ENCODE measurements at places on chromosomes 2 and 18. TPM values are rescaled to one million over a fixed set of nuclear protein-coding genes. Genes with fewer than 3 reads are reported as not detected.

DNA sequence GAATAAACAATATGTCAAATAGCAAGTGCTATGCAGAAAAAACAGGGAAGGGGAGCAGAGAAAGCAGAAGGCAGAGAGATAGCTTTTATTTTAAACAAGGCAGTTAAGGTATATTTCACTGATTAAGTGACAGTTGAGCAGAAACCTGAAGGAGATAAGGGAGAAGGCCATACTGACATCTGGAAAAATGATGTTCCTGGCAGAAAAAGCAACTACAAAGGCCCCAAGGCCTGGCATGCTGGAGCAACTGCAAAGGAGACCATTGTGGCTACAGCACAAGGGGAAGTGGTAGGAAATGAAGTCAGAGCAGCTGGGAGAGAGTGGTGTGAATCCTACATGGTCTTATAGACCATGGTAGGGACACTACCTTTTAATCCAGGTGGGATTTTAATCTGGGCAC, 8.9 kb upstream of the PCBP1 start:
- DNase-seq: no peak

- no peak for DNase-seq
Measured at GRCh38 chr2:191296083-191297006, 51.1 kb downstream of the MYO1B start.

DNA sequence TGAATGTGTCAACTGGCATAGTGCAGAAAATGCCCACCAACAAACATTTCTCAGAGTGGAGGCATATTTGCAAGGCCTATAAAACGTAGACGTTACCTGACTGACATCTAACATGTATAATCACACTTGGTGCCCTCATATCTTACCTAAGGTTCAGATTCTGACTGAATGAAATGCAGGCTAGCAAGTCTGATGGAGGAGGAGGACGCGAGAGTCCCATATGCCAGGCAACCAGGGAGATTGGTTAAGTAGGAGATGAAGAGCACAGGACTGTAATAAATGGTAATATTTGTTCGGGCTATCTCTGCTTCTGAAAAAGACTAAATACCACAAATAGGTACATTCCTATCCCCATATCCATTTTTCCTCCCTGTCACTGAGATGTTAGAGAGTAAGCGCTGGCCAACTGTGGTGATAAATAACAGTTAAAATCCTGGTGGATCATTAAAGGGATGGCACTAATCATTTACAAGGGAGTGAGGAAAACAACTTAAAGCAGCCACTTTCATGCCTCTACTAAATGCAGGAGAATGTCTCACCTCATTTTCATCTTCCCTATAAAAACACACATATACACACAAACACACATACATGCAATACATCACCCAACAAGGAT, 217.2 kb downstream of the TMEM163 start:
- no peak for DNase-seq

GRCh38 chr2:210195101-210195852, 24.1 kb upstream of the KANSL1L start:
- no peak for DNase-seq

DNA sequence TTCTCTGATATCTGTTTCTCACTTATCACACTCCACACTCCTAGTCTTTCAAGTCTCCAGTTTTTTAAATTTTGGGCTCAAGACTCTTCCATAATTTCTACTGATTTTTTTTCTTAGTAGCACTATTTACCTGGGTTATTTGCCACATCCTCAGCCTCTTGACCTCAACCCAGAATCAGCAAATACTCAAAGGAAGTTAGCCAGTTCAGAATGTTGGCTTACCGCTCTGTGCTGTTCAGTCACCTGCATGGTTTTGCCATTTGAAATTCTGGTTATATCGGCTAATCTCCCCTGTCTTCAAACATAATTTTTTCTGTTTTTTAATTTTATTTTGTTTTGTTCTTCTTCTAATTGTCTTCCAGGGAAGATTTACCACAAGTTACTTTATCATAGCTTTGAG, 412.6 kb downstream of the PTH2R start:
- DNase-seq: no peak

ABCB11 gene
- total RNA-seq: 0.02 TPM

DNA sequence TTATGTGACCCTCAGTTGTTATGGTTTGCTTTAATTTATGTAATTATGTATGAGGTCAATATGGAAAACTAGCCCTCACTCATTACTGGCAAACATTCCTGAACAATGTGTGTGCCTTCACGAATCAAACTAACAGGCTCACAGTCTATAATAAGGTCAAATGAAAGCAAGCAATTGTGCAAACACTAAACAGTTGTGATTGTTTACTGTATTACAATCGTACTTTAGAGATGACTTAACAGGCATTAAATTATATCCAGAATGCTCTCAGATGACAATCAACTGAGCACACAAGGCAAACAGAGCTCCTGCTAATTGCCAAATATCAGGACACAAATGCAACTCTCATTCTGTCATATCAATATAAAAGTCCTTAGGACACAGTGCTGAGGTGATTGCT, 29.5 kb downstream of the COL5A2 start:
- no peak for DNase-seq

GRCh38 chr2:28610583-28611201, 114.8 kb downstream of the PLB1 start:
- no peak for DNase-seq
